ENCODE measurements at places on chromosomes 6 and 20.

- no peak for DNase-seq
Observed at GRCh38 chr6:29558439-29559079, 973 bp downstream of the UBD start.

DNA sequence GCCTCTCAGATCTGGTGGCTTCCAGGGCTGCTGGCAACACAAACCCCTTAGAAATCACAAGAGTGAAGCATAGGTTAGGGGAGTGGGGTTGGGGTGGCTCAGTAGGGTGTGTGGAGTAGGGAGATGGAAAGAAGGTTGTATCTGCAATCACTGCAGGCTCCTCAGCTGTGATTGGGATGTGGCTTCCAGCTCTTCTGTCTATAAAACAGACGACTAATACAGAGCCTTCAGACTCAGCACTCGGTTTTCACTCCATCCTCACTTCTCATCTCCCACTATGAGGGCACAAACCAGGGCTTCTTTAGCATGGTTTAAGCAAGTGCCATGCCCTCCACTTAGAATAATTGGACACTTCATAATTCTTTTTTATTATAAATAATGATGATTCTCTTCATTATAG, 46.4 kb upstream of the CAP2 start:
- no peak for DNase-seq

DNA sequence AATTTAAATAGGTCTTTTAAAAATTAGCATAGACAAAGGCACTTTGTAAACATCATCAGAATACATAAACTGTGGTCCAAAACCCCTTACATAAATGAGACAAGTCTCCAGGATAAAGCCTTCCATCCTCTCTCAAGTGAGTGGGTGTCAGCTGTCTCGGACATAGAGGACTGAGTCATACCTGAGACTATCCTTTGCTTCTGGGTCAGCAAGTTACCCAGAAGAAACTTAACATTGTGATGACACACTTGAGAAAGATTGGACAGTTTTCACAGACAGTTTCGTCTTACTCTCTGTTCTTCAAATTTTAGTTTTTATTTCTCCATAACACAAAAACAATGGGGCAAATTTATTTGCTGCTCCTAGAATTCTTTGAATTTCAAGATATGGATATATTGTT, 838.0 kb downstream of the DHX35 start:
- no peak for DNase-seq

- DNase-seq: peak; percentile 4
Observed at GRCh38 chr6:107491138-107491609, 1.3 kb downstream of the SOBP start.

DNA sequence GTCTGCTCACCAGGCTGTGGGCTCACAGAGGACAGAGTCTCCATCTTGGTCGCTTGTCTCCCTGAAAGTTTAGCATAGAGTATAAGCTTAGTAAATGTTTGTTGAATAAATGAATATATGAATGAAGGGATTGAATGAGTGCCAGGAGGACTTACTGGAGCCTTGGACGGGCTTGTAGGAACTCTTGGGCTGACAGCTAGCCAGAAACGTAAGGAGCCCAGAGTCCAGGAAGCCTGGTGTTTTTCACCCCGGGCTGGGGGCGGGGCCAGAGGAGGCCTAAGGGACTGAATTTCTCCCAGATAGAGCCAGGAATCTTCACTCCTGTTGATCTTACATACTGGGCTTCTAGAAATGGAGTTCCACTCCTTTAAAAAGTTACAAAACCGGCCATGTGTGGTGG, 68.5 kb upstream of the SRSF6 start:
- no peak for DNase-seq

GRCh38 chr6:169111203-169111602, 142.4 kb downstream of the THBS2 start:
- DNase-seq: no peak

DNA sequence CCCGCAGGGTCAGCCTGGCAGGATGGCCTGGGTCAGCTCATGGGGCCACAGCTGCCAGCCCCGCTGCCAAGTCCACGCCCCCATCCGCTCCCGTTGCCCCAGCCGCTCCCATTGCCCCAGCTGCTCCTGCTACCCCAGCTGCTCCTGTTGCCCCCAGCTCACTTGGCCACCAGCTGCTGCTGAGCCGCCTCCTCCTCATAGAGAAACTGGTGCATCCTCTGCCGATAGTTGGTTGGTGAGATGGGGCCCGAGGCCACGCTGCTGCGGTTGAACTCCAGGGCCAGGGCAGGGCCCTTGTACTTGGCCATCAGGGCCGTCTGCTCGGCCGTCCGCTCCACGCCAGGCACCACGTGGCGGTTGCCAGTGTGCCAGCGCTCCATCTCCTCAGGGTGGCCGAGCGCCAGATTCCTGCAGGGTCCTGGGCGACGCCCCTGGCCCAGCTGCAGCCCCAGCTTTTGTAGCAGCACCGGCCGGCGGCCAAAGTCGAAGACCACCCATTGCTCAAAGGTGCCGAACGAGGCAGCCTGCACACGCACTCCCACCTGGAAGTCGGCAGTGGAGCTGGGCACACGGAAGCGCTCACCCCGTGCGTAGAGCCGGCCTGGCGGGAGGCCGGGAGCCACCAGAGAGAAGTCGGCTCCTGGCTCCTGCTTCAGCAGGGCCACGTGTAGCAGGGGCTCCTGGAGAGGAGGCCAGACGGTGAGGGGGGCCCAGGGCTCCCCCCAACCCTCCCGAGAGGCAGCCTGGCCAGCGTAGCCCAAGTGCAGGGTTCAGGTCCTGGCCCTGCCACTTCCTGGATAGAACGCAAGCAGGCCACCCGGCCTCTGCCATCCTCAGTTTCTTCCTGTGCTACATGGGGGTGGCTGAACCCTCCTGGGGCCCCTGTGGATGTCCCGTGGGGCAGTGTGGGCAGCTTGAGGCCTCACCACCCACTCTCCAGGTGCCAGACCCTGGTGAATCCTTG, 4.8 kb downstream of the HELZ2 start:
- DNase-seq: no peak

GRCh38 chr20:2398449-2398848, 17.7 kb downstream of the TGM6 start:
- no peak for DNase-seq

- no peak for DNase-seq
Observed at GRCh38 chr6:168851460-168852375, 401.9 kb downstream of the THBS2 start.

Data from stimulated activated CD4-positive, alpha-beta T cell treated with anti-CD3 and anti-CD28 coated beads, Interleukin-4, amount 100 ng/mL, for 1 hour (primary cell).